Left renal pelvis (tissue), 4 donors: ENCODE measurements at places on chromosomes 6 and 20.

DNA sequence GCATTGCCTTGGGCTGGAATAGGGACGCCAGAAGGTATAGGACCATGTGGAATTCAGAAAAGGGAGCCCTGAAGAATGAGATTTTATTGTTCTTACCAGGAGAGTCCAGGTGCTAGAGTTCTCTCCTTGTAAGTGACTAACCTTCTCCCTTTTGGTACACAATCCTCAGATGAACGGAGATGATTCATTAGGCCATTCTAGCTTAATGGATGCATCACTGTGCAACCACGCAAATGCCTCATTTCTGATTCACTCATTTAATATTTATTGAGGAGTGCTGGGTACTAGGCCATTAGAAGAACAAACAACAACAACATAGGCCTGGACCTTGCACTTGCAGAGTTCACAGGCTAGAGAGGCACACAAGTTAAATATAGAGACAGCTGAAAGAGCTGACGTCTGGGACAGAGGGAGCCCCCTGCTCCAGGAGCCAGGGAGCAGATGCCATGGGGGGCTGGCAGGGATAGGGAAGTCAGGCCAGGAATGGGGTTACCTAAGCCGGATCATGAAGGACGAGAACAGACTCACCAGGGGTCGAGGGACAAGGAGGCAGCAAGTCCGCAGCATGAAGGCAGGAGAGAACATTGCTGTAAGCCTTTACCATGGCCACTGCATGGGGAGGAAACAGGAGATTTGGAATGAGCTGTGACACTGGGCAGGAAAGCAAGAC lies 179.5 kb upstream of the AKAP12 start:
- DNase-seq: no peak

- no peak for DNase-seq
Measured at GRCh38 chr20:14616003-14616402, 278.6 kb upstream of the FLRT3 start.

GRCh38 chr6:3841711-3842565 lies 7.2 kb upstream of the FAM50B start:
- no peak for DNase-seq

DNA sequence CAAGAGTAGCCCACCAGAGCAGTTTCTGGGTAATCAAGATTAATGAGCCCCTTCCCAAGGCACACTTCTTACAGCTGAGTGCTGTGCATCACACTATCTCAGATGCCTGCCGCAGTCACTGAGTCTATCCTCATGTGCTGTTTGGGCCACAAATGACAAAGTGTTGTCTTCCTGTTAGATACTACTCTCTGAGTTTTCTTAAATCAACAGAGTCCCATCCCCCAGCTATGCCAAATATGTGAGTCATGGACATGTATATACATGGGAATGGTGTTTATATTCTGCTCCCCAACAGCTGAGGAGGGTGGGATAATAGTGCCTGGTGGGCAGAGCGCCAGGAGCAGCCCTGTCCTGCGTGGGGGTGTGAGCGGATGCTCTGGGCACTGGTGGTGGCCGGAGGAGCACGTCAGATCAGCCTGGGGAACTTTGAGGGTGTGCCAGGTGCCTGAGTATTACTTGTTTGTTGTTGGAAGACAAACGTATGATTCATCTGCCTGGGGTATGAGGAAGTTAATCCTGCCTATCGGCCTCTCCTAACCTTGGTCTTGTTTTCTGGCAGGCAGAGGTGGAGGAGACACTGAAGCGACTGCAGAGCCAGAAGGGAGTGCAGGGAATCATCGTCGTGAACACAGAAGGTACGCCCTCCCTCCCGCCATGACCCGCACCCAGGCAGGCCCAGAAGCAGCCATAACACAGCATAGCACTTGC lies 9.6 kb downstream of the DYNLRB1 start:
- no peak for DNase-seq

DNA sequence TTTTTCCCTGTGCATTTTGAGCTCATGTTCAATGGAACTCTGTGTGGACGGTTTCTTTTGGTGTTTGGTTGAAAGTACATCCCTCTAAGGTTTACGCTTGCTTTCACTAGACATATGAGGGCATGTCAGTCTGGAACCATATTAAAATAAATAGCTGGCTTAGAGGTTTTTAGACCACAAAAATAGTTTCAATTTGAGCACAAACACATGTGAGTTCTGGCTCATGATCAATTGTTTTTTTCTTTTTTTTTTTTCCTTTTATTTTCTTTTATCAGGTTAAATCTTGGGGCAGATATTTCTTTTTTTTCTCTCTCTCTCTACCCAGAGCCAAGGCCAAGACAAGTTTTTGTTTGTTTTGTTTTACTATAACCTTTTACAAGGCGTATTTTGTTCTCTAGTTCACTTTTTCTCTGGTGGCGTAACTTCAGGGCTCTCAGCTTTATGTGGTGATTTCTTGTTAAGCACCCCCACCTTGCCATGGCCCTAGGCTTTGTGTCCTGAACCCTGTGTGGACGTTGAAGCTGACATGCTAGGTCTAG lies 92.9 kb downstream of the SHLD1 start:
- no peak for DNase-seq

- no peak for DNase-seq
Measured at GRCh38 chr20:653590-654416, 803 bp upstream of the SRXN1 start.

DNA sequence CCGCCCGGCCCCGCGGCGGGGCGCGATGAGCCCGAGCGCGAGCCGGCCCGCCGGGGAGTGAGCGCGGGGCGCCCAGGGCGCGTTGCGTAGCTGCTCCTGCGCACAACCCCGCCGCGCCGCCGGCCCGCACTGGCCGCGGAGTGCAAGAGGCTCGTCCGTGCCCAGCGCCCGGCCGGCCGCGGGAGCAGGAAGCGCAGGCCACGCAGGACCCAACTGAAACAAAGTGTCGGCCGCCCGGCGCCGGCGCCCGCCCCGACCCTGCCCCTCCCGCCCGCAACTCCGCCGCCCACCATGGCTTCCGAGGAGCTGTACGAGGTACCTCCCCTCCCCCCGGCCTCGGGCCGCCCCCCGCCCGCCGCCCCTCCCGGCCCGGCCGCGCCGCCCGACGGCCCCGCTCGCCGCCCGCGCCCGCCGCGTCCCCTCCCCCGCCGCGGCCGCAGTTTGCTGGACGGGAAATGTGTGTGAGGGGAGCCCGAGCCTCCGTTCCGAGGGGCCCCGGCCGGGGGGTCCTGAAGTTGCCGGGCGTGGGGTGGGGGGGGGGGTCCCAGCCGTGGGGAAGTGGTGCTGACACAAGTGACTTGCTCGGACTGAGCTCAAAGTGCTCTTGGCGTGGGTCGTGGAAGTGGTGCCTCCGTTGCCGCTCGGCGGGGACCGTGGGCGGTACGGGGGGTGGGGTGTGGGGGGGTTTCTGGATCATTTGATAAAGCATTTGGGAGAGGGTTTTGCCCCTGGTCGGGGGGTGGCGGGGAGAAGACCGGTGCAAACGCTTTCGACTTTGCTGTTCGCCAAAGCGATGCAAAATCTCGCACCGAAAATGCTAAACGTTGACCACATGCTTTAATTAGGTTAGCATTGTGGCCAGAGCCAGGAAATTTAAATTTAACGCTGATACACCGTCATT lies 539 bp downstream of the CDYL start:
- no peak for DNase-seq

GRCh38 chr20:12112089-12112474 lies 194.4 kb downstream of the BTBD3 start:
- DNase-seq: no peak

DNA sequence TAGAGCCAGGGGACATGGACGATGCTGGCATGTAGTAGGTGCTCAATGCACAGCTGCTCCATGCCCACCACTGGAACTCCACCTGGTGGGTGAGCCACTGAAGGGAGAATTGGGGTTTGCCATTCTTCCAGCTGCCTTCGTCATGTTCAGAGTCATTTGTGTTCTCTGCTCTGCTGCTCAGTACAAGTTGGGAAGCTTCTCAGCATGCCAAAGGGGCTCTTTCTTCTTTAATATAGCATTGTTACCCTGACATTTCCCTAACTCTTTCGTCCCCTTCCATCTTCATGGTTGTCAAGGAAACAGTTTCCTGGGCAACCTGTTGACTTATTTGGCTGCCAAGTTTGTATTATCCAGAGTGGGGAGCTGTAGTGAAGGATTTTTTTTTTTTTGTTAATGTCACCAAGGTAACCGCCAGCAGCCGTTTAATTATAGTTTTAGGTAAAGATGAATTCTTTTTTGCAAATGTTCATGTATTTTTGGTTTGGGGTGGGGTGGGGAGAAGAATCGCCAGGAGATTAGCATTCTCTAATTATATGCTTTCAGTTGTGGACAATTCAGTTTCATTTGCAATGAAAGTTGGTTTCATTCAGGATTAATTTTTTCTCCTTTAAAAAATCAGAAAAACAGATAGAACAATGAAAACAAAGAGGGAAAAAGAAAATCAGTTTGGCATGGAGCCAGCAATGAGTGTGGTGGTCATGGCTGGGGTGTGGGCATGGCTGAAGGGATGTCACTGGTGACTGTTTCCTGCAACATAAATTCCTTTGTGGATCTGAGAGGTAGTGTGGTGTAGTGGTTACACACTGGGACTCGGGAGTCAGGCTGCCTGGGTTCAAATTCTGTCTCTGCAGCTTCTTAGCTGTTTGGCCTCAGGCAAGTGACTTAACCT lies 73.0 kb upstream of the KCNG1 start:
- DNase-seq: no peak

GRCh38 chr20:8756410-8756809 lies 312.5 kb upstream of the PLCB4 start:
- DNase-seq: no peak

- DNase-seq: no peak
Measured at GRCh38 chr6:158552796-158553138, 7.1 kb upstream of the TMEM181 start.

GRCh38 chr6:119231394-119231793 lies 118.2 kb downstream of the MAN1A1 start:
- no peak for DNase-seq

DNA sequence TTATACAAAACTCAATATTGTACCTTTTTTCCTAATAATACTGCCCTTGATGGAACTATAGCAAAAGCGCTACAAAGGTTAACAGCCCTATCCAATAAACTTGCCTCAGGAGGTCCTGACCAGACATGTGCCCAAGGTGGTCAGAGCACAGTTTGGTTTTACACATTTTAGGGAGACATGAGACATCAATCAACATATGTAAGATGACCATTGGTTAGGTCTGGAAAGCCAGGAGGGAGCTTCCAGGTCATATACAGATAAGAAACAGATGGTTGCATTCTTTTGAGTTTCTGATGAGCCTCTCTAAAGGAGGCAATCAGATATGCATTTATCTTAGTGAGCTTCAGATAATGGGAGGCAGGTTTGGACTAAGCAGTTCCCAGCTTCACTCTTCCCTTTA lies 91.6 kb downstream of the PLG start:
- no peak for DNase-seq

- no peak for DNase-seq
Measured at GRCh38 chr6:132219901-132220300, 181.4 kb downstream of the MOXD1 start.

GRCh38 chr6:165799391-165800153 lies 136.5 kb upstream of the PDE10A start:
- DNase-seq: no peak

GRCh38 chr20:46237227-46237626 lies 71.1 kb downstream of the CDH22 start:
- DNase-seq: no peak

- no peak for DNase-seq
Measured at GRCh38 chr6:165184192-165184979, 125.0 kb downstream of the C6orf118 start.

DNA sequence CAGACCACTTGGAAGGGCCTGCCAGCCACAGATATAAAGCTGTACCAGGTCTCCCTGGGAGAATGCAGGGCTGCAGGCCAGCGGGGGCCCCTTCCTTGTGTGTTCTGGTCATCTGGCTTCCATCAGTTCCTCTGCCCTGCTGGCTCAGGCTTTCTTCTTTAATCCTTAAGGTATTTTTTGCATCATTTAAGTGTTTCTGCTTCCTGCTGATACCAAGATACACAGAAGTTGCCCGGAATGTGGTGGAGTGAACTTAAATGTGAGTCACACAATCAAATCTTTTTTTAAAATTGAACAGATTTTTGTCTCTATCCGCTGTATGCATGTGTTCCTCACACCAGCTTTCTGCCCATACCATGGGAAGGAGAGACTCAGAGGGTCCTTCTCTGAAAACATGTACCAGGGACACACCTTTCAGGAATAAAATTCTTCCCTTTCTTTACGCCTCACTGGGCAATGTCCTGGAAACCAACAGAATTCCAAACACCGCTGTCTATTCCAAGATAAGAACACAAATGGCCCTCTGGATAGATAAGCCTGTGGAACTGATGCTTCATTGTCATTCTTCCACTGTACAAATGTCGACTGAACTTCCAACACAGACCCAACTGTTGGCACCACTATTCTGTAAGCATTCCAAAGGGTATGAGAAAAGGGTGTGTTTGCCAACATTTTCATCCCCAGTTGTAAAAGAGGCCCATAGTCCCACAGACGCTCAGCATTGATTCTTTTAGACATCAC lies 206.2 kb upstream of the MYLIP start:
- no peak for DNase-seq

DNA sequence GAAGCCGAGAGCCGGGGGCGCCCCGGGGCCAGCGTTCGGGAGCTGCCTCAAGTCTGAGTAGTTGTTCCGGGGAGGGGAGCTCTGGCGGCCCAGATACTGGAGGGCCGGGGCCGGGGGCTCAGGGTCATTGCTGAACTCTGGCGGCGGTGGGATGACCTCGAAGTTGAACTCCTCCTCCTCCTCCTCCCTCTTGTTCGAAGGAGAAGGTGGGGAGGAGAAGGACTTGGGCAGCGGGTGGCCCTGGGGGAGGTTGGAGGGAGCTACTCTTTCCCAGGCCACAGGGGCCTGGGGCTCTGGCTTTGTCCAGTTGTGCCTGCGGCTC lies 37.7 kb downstream of the C6orf132 start:
- DNase-seq: no peak

GRCh38 chr20:20489648-20490341 lies 121.9 kb downstream of the INSM1 start:
- no peak for DNase-seq

DNA sequence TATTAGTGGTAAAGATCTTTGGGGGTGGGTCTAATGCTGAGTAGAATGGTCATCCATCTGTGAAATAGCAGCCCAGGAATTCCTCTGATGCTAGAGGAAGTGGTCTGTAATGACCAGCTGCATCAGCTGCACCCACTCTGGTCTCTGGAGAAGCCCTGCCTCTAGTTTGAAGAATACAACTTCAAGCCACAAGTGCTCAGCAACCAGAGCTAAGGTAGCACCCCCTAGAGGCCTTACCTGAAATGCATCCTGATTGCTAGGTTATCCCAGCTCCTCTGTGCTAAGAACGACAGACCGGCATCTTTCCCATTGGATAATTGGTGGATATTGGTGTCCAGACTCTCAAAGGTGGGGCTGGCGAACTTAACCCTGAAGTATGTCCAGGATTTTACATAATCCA lies 58.2 kb downstream of the DNAH8 start:
- DNase-seq: no peak

DNA sequence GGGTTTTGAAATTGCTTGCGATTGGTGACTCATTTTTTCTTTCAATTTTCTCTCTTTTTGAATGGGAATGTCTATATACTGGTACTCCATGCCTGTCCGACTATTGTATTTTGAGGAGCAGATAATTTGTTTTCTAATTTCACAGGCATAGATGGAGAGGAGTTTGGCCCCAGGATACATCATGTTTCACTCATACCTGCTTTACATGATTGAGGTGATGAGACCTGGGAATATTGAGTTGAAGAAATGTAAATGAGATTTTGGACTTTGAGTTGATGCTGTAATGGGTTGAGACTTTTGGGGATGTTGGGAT lies 253.1 kb upstream of the RAB32 start:
- no peak for DNase-seq
